Fibroblast of skin of scalp (primary cell): ENCODE measurements at places on chromosomes 4 and X.

DNA sequence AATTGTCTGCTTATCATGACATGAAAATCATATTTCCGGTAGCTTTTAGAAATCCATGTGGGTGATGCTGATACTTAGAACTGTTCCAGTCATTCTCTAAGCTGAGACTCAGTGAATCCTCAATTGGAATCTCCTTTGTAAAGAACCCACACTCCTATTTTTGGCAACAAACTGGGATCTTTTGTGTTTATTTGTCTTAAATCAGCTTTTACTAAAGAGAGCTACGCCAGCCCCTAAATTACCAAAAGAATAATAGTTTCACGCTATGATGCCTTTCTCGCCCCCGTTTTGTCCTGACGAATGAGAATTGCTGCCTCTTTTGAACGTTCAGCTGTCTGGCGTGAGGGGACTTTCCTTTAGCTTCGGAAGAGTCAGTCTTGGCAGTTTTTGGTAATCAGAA, 195.9 kb downstream of the SHOX start:
- DNase-seq, result no peak

GRCh38 chr4:181194096-181194495, 1049.1 kb upstream of the TENM3 start:
- peak; percentile 27 for DNase-seq

DNA sequence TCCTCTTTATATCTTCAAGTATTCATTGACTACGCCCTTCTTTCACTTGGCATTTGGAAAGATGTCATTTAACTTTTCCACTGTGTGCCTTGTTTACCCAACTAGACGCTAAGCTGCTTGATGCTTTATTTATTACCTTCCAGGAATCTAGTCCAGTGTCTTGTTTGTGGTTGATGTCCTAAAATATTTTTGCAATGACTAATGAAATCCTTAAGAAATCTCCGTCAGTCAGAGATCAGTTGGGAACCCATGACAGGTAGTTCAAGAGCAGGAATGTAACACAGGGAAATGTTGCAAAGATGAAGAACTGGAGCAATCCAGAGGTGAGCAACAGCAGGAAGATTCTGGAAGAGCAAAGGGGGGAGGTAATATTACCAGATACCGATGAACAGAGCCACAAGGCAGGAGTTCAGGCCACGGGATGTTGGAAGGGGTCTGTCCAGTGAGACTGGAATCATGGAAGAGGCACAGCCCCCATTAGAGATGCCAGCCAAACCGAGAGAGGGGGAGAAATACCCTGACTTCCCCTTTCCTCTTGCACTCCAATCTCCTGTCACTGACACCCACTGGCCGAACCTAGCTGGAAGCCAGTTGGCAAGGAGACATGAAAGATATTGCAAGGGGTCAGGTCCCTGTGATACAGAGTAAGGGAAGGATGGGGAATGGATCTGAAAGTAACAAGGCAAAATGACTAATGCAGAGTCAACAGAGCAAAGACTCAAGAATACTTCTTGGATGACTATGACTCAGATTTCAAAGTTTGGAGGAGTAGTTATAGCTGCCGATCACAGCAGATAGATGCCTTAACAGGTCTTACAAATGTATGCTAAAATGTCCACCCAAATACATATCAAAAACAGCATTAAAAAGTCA, 62.7 kb upstream of the PHKA2 start:
- peak; percentile 42 for DNase-seq

DNA sequence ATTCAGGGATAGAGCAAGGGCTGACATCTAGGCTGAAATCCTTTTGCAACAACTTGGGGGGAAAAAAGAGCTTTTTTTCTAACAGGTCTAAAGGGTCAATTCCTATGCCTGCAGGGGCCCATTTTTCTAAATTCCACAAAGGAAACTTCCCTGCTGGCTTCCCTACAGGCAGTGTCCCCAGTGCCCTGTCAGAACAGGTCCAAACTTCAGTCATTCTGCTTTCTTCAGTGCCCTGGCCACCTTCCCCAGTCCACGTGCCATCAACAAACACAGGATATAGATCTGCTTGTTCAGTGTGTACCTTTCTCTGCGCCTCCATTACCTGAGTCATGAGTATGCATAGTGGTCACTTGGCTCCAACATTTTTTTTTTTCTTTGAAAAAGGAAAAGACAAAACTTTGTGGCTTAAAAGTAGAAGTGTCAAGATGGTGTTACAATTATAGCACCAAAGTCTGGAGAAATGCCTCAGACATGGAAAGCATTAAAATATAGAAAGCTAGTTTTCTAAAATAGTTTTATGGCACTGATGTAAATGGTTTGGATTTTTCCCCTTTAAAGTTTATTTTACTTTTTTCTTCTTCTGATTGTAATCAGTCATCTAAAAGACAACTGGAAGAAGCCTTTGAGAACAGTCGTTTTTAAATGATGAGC, 84.0 kb upstream of the JADE1 start:
- DNase-seq, result no peak

DNA sequence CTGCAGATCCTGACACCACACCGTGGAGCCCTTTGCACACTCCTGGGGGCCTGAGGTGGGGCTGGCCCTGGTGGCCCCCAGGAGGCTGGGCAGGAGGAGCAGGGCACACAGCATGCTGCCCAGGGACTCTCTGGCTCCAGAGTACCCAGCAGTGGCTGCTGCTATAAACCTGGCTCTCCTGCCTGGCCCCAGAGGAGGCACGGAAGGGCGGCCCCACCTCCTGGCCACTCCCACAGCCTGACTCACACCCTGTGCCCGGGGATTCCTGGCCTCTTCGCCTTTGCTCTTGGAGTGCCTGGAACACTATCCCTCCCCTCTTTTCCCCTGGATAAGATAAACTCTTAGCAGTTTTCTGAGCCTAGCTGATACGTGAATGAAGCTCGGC, at the start of gene PSAPL1:
Gene PSAPL1 (minus strand): TSS at position 165 of the 385 bp plus-strand sequence. CDS start 51 bp downstream, at position 114.
- DNase-seq, result peak; percentile 34

- DNase-seq, result no peak
Measured at GRCh38 chrX:113470166-113470565, 629.5 kb upstream of the AMOT start.

- DNase-seq, result no peak
Measured at GRCh38 chr4:2837110-2837903, 6.3 kb upstream of the ADD1 start.
